ENCODE measurements at places on chromosomes 1 and 21.

- DNase-seq: no peak
Measured at GRCh38 chr21:18164933-18165332, 79.7 kb upstream of the CHODL start.

- DNase-seq: no peak
Measured at GRCh38 chr21:33980276-33980916, 64.8 kb upstream of the ATP5PO start.

DNA sequence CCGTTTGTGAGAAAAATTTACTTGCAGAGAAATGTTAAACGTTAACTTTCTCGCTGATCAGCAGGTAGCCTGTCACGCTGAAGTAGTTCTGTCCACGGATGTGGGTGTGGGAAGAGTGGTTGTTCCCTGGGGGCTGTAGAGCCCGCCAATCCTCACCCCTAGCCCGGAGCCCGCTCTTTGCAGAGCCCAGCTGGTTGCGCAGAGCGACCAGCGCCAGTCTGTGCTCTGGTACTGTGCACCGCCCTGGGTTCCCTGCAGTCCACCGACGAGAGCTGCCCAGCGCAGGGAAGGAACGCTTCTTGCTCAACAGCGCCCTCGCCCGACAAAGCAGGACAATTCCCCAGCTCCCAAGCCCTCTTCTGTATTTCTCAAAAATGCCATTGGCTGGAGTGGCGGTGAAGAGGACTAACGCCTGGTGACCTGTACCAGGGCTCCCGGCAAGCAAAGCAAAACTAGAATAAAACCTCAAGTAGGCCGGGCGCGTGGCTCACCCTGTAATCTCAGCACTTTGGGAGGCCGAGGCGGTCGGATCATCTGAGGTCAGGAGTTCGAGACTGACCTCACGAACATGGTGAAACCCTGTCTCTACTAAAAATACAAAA is 3.3 kb downstream of the RIPPLY3 start:
- DNase-seq: peak; percentile 64

GRCh38 chr1:145828367-145829026 is 4.5 kb downstream of the POLR3C start:
- no peak for DNase-seq
